NCI-H748 treated with DMSO at 0.1 percent for 48 hours (cell line): ENCODE measurements at places on chromosomes 6 and 20.

DNA sequence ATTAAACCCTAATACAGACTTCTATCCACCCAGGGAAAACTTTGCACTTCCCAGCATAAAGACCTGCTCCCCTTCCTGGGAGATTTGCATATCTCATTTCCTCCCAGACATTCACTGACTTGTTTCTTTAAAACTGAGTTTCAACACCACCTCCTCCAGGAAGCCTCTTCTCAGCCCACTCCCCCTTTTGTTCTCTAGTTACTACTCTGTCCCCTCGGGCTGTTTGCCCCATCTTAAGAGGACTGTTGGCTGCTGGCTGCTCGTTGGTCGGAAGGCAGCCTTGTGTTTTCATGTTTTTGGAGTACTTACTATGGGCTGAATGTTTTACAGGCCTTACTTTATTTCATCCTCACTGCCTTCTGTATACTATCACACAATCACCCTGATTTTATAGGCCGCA lies 6.6 kb downstream of the ARHGAP40 start:
- DNase-seq = no peak

DNA sequence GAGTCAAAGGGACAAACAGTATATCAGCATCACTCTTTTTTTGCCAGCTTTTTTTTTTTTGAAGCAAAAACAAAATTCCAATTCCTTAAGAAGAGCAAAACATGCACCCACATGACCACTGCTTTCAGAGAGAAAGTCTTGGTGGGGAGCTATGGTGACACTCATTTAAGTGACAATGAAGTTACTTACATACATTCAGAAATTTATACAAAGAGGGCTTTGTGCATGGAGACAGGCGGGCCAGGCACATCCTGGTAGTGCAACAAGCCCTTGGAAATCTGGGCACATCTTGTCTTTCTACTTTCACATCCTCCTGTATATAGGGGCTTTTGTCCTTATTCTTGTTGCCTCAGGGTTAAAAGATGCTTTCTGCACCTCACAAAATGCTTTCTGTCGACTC lies 55.9 kb downstream of the IL22RA2 start:
- DNase-seq = no peak

DNA sequence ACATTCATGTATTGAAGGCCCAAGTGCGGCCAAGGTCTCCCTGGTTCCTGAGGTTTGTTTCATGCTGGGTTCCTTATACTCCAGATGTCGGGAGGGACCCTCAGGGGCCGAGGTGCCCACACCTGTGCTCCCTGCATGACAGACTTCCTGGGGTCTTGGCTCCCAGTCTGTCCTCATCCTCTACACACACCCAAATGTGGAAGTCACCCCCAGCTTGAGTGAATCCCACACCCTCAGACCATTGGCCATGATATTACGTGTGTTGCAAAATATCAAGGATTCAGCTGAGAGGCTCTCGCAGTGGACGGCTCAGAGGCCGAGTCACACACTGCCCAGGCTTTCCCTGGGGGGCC lies 82.2 kb upstream of the DUSP22 start:
- DNase-seq = no peak

- no peak for DNase-seq
These were observed 21.2 kb upstream of the PCMTD2 start for GRCh38 chr20:64234291-64234791.

DNA sequence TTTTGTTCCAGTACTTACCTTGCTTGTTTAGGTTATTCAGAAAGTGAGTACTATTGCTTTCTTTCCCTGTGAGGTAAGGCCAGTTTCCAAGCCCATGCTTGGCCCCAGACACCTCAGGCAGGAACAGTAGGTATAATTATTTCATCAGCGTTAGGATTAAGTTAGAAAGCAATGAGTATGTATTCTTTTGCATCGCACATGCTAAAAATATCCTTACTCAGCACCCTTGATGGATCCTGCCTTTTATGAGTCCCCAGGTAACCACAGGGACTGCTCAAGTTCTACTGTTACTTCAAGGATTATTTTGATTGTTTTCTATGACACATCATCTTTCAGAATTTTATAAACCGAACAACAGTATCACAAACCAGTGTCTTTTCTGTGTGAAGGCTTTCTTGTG lies 128.9 kb downstream of the FARS2 start:
- no peak for DNase-seq

DNA sequence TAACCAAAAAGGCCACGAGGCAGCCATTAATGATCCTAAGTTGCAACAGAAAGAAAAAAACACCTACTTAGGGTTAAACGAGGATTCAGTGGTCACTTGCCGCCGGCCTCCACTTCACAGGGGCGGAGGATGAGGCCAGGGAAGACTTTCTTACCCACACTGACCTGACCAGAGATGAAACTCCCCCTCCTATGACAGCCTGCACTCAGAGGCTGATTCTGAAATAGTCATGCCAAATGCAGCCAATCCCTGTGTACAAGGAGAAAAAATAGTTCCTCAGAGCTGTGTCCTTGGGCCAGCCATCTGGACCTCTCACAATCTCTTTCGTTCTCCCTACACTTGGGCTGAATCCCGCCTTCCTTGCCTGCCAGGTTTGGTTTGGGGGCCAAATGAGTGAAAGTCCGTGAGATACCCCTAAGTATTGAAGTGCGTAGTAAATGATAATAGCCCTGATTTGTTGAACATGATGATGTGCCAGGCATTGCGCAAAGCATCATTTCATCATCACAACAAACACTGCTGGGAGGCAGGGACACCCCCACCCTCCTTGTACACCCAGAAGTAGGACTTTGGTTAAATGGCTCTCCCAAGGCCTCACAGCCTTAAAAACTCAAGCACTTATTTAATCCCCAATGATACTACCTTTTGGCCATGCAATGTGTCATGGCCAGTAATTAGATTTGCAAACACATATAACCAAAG lies 3.2 kb upstream of the IRF4 start:
- no peak for DNase-seq

DNA sequence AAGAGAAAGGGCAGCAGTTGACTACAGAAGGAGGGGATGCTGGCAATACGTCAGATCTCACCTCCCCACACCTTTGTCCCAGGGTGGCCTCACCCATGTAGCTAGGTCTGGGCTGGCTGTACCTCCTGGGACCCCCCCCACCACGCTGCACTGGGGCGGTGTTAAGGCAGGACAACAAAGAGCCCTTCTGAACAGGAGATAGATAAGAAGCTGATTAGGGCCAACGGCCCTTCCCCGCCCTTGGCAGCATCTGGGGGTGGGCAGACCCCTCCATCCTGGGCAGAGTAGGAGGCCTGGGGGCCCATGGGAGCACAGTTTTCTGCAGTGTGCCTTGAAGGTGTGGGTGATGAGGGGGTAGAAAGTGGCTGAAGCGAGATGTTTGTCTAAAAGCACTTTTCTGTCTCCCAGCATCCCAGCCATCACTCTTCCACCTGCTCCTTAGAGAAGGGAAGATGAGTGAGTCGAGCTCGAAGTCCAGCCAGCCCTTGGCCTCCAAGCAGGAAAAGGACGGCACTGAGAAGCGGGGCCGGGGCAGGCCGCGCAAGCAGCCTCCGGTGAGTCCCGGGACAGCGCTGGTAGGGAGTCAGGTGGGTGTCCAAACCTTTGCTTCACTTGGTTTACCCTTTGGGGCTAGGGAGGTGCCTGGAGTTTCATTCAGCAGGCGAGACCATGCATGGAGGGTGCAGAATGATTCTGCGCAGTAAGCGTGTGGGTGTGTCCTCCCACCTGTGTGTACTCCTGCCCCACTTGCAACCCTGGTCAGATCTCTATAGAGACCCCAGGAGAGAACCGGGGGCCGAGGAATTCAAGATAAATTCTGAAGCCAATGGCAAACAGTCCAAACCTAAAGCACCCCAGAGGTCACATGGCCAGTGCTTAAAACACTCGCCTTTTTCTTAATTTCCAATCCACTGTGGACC lies 3.9 kb downstream of the HMGA1 start:
- DNase-seq = no peak

DNA sequence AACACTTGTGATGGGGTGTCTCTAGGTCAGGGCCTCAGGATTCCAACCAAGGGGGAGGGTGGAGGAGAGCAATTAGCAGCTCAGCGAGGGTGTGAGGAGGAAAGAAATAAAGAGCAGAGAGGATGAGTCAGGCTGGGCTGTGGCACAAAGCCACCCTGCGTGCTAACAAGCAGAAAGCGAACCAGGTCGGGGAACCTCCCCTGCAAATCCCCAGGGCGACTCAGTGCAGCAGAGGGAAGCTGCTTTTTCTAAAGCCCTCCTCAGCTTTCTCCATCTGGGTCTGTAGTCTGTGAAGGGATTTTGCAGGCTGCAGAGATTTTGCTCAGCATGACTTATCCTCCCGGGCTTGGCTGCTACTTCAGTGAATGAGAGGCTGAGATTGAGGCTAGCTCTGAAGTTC lies 6.6 kb upstream of the SPO11 start:
- DNase-seq = no peak

GRCh38 chr20:62365814-62366369 lies 1.2 kb downstream of the LAMA5 start:
- DNase-seq = no peak

GRCh38 chr6:4655196-4656025 lies 120.8 kb upstream of the CDYL start:
- DNase-seq = no peak

DNA sequence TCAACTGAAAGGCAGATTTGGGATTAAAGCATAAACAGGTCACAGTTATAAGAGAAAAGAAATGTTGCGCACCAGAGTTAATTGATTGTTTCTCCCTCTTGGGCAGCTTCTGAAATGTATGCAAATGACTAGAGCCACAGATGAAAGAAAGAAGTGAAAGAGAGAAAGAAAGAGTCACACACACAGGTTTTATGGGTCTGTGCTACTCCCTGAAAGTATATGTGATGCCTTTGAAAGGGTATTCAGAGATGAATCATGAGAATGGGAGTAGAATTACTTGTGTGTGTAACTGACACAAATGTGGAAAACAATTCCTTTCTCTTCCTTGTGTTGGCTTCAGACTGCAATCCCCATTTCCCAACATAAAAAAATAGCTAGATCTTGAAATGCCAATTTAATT lies 196.9 kb downstream of the FOXA2 start:
- DNase-seq = no peak

GRCh38 chr6:71678091-71678490 lies 208.3 kb upstream of the RIMS1 start:
- DNase-seq = no peak

DNA sequence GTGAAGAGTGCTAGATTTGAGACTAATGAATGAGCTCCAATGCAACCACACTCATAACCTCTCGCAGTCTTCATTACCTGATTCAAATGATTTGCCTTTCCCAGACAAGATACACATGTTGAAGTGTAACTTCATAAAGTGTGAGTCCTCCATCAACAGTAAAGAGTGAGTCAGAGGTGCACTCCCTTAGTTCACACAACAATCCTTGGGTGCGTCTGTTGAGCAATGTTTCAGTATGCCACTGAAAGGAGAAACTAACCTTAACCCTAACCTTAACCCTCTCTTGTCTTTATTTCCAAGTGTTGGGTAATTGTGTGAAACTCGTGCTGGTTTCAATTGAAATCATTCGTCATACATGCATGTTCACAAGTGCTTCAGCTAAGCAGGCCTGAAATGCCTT lies 21.0 kb upstream of the RIN2 start:
- DNase-seq = no peak

- DNase-seq = no peak
These were observed 9.0 kb downstream of the MRAP2 start for GRCh38 chr6:84042603-84043002.

- no peak for DNase-seq
These were observed 54.2 kb downstream of the AGPAT4 start for GRCh38 chr6:161219680-161220079.

- DNase-seq = no peak
These were observed 70.2 kb upstream of the ENPP5 start for GRCh38 chr6:46240866-46241565.

DNA sequence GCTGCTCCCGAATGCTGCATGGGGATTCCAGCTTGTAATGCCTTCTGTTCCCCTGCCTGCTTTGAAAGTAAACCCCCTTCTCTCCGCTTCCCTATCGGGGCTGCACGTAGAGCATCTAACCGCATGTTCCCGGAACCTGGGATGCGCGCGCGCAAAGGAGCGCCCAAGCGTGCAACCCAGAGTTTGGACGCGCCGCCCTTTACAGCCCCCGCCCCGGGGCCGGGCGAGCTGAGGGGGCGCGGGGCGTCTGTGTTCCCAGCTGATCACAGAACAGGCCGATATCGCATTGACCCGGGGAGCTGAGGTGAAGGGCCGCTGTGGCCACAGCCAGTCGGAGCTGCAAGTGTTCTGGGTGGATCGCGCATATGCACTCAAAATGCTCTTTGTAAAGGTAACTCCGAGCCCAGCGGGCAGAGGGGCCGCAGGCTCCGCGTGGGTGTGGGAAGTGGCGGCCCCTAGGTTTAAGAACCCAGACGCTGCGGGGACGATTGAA lies 1.4 kb downstream of the LAMP5 start:
- no peak for DNase-seq

GRCh38 chr6:45613656-45614055 lies 235.9 kb upstream of the SUPT3H start:
- no peak for DNase-seq

DNA sequence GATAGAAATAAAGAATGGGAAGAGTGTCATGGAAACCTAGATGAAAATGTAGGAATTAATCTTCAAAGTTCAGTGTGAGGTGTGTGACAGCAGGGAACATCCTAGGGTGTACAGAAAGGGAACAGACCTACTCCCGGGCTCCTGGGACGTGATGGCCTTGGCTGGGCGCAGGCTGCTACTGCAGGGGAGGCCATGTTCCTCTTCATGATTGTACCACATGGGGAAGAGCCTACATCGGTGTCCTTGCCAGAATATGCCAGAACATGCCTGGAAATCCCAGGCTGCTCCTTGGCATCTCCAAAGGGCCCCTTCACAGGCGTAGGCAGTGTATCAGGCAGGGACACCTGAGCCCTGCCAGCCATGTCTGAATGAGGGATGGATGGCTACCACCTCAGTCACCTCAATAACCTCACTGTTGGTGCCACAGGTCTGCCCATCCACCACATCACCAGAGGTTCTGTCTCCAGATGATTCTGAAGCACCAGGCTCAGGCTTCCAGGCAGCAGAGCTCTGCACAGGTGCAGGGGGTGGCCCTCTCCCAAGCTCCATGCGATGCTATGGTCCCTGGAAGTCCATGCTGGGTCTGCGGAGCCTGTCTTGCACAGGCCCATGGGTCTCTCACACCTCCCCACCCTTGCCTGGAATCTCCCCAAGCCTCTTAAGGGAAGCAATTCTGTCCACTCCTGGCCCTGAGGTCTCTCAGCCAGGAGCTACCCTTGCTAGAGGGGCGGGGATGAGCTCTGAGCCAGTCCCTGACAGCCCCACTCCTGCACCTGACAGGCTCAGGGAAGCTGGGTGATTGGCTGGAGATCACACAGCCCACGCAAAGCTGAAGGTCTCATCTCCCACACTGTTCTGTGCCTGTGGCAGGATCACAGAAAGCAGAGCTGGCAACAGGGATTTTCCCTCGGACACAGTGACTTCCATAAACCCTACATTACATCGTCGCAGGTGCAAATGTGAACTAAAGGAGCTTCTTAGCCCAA lies 20.2 kb downstream of the RAMACL start:
- no peak for DNase-seq

- peak; percentile 17 for DNase-seq
These were observed 10.7 kb downstream of the TBXT start for GRCh38 chr6:166156942-166157341.

GRCh38 chr6:97958134-97958533 lies 675.1 kb upstream of the MMS22L start:
- DNase-seq = no peak

GRCh38 chr6:144867761-144868160 lies 582.6 kb downstream of the UTRN start:
- no peak for DNase-seq
